Ovary (tissue), 10 donors: ENCODE measurements at places on chromosomes 7 and 10. TPM values are rescaled to one million over a fixed set of nuclear protein-coding genes. Genes with fewer than 3 reads are reported as not detected.

DNA sequence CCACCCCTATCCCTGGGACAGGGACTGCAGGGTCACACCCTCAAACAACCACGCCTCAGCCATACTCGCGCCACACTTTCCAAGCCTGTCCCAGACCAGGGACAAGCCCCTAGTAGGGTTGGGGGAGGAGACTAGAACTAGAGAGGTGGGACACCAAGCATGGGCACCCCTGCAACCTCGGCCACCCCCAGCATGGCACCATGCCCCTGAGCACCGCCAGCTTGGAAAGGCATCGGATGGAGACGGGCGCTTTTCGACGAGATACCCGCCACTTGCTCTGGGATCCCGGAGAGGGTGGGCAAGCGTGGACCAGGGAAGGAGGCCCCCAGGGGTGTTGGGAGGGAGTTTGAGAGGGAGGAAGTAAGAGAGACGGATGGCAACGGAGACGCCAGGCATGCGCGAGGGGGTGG lies 13.1 kb upstream of the KMT2E start:
- no peak for DNase-seq

DNA sequence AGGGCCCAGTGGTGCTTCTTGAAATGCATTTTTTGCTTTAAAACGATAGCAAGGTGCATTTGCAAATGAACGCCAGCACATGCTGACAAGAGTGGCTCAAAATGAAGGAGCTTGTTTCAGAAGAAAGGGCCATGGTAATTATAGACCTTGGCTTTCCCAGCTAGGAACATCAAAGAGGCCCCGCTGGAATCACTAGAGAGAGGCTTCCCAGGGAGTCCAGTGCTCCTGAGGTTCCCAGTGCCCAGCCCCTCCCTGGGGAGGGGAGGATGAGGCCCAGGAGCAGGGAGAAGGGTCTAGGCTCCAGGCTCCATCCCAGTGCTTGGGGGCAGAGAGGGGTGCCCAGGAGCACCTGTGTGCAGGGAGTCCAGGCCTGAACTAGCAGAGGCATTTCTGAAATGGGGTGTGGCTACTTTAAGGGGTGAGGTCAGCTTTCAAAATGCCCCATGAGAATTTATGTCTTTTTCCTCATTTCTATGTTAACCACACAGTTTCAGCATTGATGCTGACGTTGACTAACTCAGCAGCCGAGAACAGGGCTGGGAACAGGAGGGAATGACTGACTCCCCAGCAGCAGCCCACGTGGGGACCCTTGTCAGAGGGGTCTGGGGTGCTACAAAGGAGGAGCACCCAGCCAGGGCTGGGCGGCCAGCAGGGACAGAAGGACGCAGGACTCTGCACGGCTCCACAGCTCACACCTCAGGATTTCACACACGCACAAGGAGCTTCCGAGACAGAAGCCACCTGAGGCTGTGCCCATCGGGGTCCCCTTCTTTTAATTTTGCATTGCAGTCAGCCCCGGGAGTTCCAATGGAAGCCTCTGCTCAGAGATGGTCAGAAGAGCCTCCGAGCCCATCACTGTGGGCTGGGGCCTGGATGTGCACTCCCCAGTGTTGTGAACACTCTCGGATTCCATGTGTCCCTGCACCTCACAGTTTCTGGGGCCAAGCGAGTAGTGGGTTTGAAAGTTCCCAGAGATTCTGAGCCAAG lies 570.2 kb downstream of the PTPRN2 start:
- no peak for DNase-seq

DNA sequence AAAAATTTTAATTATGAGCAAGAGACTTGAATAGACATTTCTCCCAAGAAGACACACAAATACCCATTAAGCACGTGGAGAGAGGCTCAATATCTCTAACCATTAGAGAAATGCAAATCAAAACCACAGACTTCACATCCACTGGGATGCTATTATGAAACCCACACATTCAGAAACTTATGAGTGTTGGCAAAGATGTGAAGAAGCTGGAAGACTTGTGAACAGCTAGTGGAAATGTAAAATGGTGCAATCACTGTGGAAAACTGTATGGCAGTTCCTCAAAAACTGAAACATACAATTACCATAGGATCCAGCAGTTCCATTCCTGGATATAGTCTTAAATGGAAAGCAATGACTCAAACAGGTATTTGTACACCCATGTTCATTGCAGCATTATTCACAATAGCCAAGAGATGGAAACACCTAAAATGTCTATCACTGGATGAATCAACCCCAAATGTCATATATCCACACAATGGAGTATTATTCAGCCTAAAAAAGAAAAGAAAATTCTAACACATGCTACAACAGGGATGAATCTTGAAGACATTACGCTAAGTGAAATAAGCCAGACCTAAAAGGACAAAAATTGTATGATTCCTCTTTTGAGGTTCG lies 53.5 kb upstream of the FRMD4A start:
- DNase-seq, result no peak

The OR2A12 gene
- not detected for total RNA-seq

The MYOZ1 gene
- total RNA-seq, result 1.8 TPM

The HOXA9 gene
- 0.12 TPM for total RNA-seq

The CTAGE4 gene
- 2.1 TPM for total RNA-seq
